ENCODE measurements at places on chromosomes 13 and 19.

DNA sequence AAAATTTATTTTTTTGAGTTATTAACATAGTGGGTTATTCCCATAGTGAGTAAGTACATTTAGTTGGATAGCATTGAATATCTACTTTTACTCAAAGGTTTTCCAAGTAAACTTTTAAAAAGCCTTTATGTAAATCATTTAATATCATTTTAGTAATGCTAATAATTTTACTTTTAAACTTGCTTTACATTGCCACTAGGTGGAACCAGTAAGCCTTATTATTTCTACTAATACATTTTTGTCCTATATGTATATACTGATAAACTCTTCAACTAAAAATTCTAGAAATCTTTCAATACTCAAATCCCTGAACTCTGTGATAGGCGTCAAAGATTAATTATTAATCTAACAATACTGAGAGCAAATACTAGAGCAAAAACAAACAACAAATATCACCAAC lies 1709.2 kb upstream of the PCDH20 start:
- no peak for DNase-seq

GRCh38 chr19:28245937-28246336 lies 967.0 kb downstream of the UQCRFS1 start:
- DNase-seq, result no peak

GRCh38 chr13:111314852-111315251 lies 5.6 kb upstream of the TEX29 start:
- DNase-seq, result no peak

DNA sequence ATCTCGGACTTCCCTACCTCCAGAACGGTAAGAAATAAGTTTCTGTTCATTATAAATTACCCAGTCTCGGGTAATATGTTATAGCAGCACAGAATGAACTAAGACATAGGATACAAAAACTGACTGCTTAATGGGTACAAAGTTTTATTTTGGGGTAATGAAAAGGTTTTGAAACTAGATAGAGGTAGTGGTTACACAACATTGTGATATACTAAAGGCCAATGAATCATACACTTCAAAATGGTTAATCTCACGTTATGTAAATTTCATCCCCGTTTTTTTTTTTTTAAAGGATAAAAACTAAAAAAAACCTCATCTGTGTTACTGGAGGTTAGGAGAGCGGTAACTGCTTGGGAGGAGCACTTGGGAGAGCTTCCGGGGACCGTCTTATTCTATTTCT lies 23.5 kb downstream of the AKT2 start:
- no peak for DNase-seq

GRCh38 chr13:109406376-109406992 lies 379.9 kb downstream of the IRS2 start:
- DNase-seq, result no peak

DNA sequence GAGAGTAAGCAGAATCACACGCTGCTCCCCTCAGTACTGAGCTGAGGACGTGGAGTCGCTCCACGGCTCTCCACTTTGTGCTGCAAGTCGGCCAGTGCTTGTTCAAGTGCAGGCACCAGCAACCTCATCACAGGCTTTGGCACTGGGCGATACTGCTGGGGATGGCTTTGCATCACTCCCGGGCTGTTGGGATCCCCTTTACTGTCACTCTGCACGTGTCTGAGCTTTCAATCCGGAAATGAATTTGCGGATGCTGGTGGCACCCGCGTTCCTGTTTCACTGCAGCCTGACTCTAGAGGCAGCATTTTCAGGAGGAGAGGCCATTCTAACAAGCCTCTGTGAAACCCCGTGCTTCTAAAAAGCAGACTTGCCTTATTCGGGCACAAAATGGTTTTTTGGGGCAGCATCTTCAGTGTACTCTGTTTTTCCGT lies 19.1 kb downstream of the SMARCA4 start:
- no peak for DNase-seq

- DNase-seq, result no peak
These were observed 11.0 kb downstream of the ZNF333 start for GRCh38 chr19:14700711-14701375.

GRCh38 chr13:101307181-101307701 lies 109.1 kb downstream of the NALCN start:
- DNase-seq, result no peak

DNA sequence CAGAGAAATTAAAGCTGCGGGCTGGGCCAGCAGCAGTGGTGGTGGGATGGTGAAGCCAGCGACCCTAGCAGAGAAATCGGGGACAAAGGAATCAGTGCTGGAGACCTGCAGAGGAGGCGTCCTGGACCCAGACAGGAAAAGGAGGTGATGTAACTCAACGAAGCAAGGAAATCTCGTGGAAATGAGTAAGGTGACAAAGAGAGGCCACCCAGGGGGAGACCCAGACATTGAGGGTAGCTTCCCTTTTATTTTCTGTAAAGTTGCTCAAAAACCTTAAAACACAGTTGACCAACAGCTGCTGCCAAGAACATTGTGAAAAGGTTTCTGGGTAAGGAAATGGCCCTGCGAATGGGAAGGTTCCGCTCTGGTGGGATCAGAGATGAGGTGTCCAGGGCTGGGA lies 13.3 kb upstream of the RETN start:
- no peak for DNase-seq

- DNase-seq, result no peak
These were observed 133.3 kb upstream of the SLC10A2 start for GRCh38 chr13:103199380-103200088.

- DNase-seq, result no peak
These were observed 58.4 kb downstream of the SPRYD7 start for GRCh38 chr13:49877629-49878218.

- DNase-seq, result no peak
These were observed 8.2 kb downstream of the LATS2 start for GRCh38 chr13:21053231-21053630.

DNA sequence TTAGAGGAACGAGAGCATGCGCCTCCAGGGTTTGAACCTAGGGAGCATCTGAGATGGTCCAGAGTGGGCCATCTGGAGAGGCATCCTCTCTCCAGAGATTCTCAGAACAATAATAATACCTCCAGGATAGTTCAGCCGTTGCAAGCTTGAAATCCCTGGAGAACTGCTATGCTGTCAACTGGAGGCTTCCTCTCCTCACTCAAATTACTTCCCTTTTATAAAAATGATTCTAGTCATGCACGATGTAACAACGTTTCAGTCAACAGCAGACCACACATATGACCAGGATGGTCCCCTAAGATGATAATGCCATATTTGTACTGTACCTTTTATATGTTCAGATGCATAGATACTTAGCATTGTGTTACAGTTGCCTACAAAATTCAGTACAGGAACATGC lies 108.7 kb downstream of the SHISA2 start:
- no peak for DNase-seq

DNA sequence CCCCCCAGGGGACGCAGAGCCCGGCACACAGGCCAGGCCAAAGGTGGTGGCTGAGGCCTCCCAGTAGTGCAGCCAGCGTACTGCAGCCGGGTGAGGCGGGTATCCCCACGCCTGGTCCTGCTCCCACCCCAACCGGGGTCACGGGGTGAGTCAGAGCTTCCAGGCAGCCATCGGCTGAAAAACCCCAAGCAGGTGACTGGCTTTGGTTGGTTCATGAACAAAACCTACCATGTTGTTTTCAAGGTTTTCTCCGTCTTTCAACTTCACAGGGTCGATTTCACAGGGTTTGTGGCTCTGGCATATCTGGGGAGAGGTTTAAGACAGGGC lies 42.1 kb upstream of the C13orf46 start:
- DNase-seq, result no peak

DNA sequence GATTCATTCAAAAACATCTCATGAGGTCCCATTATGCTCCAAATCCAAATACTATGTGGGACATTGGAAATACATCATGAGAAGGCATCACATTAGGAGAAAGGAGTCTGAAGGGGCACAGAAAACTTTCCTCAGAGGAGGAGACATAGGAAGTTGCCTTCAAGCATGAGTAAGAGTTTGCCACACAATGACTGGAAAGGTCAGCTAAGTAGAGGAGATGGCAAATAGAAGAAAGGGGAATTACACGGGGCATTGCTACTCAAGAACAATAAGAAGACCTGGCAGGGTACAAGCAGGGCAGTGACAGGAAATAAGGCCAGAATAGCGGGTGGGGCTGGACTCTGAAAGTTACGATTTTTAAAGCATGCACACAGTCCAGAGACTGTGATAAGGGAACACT lies 231.6 kb downstream of the SPRY2 start:
- DNase-seq, result no peak

- DNase-seq, result no peak
These were observed 1.4 kb downstream of the RETN start for GRCh38 chr19:7670150-7670783.

- no peak for DNase-seq
These were observed 75.0 kb upstream of the SLC15A1 start for GRCh38 chr13:98827449-98827848.

GRCh38 chr13:46213242-46213641 lies 1.5 kb downstream of the LRRC63 start:
- no peak for DNase-seq

DNA sequence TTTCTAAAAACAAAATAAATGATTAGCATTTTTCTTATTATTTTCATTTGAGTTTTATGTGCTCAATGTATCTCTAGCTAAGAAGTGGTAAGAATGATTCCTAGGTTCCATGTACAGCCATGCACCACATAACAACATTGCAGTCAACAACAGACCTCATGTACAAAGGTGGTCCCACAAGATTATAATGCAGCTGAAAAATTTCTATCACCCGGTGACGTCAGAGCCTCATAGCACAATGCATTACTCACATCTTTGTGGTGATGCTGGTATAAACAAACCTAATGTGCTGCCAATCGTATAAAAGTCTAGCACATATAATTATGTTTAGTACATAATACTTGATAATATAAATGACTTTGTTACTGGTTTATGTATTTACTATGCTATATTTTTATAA lies 120.5 kb downstream of the SLC7A1 start:
- DNase-seq, result no peak

DNA sequence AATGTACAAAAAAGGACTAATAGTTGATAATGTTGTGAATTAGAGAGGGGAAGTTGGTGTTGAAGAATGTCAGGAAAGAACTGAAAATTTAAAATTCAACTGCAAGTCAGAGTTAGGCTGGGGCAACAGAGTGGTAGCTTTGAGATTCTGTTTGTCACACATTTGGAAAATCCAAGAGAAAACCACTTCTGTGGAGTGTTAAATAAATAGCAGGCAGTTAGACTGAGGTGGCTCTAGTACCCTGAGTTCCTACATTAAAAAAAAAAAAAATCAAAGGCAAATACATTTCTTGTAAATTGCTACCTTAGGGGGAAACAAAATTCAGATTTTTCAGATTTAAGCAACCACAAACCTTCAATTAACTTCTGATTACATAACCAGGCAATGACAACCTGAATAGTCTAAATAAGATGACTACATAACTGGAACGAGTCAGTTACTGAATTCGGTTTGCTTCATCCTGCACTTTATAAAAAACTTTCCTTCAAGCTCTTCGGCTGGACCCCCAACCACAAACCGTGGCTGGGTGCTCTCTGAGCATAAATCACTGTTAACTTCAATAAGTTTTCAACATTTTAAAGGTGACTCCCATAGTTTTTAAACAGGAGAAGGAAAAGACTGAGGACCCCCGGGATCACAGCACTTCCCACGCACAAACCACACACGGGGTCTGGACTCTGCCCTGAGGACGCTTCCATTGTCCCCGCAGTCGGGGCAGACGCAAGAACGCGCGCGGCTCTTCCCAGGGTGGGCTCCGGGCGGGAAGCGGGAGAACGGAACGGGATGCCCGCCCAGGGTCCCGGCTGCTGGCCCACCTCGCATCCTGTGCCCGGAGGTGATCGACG lies 725 bp downstream of the ZNF682 start:
- DNase-seq, result no peak

DNA sequence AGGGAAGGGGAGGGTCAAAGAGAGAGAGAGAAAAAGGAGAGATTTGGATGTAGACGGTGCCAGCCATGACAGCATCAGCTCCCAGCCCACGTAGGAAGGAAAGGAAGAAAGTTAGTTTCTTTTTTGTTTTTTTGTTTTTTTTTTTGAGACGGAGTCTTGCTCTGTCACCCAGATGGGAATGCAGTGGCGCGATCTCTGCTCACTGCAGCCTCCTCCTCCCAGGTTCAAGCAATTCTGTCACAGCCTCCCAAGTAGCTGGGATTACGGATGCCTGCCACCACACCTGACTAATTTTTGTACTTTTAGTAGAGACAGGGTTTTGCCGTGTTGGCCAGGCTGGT lies 27.6 kb downstream of the ELL start:
- no peak for DNase-seq

DNA sequence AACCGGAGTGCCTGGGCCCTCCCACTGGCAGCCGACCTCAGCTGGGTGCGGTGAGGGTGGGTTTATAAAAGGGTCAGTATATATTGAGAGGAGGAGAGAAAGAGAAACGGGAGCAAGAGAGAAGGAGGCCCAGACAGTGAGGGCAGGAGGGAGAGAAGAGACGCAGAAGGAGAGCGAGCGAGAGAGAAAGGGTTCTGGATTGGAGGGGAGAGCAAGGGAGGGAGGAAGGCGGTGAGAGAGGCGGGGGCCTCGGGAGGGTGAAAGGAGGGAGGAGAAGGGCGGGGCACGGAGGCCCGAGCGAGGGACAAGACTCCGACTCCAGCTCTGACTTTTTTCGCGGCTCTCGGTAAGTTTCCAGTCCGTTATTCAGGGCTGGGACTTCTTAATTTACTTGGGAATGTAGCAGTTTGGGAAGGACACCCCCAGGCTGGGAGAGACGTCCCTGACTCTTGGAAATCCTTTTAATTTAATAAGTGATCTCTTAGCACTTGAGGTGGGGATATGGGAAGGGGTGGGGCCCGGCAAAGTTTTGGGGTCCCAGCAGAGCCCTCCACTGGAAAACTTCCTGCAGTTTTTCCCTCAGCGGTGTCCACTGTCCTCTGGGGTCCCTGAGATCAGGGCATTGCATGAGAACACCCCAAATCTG lies at the start of gene EMP3:
EMP3 (plus strand) TSS at position 288 of the 646 bp plus-strand sequence. CDS start 1,293 bp downstream, outside the sequence.
- DNase-seq, result peak; percentile 82

- no peak for DNase-seq
These were observed 24.3 kb downstream of the ARL11 start for GRCh38 chr13:49652355-49653305.

DNA sequence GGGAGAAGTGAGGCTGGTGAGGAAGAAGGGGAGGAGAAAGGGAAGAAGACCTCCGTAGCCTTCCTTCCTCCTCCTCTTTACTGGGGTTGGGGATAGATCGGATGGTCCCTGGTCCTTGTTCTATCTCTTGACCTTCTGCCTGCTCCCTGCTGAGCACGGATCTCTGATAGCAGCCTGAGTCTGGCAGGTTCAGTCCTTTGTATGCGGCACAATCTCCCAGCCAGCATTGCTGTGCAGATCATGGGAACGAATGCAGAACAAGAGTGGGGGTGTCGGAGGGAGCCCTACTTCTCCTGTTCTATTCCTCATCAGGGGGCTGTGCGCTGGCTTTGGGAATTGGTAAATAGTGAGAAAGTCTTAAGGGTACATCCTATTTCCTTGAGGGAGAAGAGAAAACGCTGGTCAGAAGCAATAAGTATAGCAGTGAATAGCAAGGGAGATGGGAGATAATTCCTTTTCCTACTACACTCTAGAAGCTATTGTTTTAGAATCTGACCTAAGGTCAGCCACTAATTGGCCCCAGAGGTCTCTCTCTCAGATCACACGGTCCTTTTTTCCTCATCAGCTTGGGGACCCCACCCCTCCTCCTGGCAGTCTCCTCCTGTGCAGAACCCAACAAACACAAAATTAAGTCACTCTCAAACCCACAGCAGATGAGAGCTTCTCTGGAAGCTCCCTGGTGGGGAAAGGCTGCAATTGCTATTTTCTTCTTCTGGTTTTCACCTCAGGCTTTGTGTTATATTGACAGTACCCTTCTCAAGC lies 41.0 kb downstream of the KL start:
- DNase-seq, result no peak

- no peak for DNase-seq
These were observed 87.7 kb downstream of the DOCK9 start for GRCh38 chr13:98890186-98890585.

Measured in activated T-helper 1 cell treated with Interleukin-2 at 50 U/mL for 16 hours (primary cell).